ENCODE measurements at places on chromosomes 3 and 15.

DNA sequence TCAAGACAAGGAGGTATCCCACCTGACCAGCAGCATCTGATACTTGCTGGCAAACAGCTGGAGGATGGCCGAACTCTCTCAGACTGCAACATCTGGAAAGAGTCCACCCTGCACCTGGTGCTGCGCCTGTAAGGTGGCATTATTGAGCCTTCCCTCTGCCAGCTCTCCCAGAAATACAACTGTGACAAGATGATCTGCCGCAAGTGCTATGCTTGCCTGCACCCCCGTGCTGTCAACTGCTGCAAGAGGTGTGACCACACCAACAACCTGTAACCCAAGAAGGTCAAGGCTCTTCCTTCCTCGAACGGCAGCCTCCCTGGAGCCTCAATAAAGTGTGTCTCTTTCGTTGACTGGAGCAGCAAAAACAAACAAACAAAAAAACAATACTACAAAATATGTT lies 2.2 kb upstream of the SLC4A7 start:
- DNase-seq = no peak

DNA sequence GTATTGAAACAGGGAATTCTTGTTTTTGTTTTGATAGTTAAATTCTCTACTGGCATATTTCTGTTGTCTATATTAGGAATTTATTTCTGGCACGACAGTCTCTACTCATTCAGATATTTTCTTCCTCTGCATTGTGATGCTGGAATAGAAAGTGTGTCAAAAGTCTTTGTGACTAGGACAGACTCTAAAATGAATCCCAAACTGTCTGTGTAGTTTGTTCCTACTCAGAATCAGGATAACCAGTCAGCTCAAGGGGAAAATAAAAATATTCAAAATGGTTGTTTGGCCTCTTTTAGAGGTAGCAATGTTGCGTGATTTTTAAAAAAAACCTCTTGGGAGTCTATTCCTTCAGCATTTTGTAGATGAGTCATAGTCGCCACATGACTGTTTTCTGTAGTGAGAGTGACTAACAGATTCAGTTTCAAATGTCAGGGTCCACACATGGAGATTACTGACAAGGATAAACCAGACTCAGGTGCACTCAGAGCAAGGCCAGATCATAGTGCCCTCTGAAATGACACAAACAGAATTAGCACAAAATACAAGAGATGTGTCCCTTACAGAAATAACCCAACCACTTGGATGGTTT lies 13.1 kb downstream of the SLC7A14 start:
- DNase-seq = no peak

DNA sequence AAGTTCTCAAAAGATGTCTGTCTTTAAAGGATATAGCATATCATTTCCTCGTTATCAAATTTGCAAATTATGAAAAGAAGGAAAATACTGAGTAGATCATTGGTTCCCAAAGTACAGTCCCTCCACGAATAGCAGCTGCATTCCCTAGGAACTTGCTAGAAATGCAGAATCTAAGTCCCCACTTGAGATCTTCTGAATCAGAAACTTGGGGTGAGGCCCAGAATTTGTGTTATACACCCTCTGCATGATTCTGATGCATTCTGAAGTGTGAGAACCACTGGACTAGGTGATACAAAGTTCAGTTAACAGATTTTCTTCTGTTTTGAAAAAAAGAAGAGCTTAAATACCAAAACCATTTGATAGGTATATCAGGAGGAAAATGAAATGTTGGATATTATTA lies 77.1 kb downstream of the SLC25A26 start:
- DNase-seq = no peak

DNA sequence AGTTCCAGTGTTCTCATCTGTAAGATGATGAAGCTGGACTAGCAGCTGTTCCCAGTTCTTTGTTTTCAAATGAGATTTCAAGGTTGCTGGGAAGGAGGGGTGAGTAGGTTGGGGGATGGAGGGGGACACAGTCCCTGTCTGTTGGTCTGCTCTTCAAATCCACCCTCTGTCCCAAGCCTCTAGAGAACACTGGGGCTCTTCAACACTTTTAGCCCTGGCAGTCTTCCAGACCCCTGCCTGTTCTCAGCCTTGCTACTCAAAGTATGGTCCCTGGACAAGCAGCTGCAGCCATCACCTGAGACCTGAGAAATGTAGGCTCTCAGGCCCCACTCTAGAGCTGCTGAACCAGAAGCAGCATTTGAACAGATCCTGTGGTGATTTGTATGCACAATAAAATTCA lies 41.3 kb downstream of the NEK11 start:
- no peak for DNase-seq

GRCh38 chr15:88906130-88906529 lies 7.0 kb downstream of the MFGE8 start:
- DNase-seq = no peak

- DNase-seq = no peak
These were observed 237.7 kb upstream of the GOLIM4 start for GRCh38 chr3:168333410-168333935.
